ENCODE measurements at places on chromosomes 7 and 10.

DNA sequence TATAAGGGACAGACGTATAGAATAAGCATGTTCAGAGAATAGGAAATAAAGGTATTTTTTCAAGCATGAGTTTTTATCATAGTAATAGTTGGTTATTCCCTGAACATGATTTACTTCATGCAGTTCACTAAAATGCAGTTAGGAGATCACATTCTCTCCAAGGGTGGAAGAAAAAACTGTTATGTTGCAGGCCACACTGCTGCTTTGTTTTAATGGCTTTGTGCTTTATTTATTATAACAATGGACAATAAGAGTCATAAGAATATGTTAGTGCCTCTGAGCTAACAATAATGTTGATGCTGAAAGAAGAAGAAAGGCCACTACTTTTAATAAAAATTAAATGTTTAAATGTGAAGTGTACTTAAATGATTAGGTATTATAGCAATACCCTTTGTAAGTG is 78.5 kb upstream of the GATAD1 start:
- no peak for DNase-seq

DNA sequence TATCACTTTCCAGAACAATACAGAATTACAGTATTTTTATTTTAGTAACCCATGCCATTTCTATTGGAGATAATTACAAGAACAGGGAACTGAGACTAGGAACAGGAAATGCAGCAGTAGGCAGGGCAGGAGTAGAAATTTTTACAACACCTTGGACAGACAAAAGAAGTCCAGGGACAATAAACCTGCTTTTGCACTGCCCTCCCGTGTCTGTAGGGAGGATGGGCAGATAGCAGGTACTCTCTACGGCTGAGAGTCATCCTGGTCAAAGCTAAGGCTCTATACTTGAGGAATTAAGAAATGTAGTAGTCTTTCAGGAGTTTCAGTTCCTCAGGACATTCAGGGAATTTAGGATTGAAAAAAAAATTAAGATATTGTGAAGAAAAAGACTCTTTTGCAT is 63.4 kb downstream of the VAX1 start:
- no peak for DNase-seq

GRCh38 chr7:130139193-130139960 is 65.8 kb downstream of the TMEM209 start:
- no peak for DNase-seq

- no peak for DNase-seq
Measured at GRCh38 chr10:27503498-27504006, 552 bp upstream of the RAB18 start.

DNA sequence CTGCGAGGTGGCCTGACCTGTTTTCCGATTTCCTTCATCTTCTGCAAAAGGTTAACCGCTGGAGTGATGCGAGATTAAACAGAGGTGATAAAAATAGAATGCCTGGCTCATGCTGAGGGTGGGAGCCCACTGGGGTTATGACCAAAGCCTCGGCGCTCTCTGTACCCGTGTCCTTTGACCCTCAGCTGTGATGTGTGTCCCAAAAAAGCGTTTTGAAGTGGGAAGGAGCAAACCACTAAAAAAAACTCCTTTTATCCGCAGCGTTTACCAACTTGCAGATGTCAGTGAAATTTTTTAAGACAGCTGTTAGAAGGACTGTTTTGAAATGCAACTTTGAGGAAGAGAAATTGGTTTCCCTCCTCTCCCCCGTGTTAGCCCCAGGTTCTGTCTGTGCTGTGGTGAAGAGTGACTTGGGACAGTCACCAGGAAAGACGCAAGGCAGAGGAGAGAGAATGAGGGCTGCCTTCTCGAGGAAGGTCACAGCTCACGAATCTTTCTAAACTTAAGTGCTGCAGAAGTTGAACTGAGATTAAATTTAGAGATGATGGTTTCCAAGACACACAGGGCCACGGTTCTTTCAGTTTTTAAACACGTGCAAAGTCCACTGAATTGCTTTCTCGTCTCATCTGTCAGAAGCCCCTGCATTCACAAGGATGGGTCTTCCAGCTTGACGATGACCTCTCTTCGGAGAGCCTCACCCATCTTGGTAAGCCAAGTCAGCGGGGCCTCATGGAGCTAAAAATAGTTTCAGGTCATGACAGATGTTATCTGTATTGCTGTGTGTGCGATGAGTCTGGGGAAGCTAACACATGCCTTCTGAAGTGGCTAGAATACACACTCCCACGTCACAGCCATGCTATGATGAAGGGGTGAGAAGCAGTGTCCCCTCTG is 27.6 kb downstream of the AMZ1 start:
- DNase-seq, result no peak

- DNase-seq, result no peak
Measured at GRCh38 chr10:91536733-91537132, 96.1 kb downstream of the PPP1R3C start.

DNA sequence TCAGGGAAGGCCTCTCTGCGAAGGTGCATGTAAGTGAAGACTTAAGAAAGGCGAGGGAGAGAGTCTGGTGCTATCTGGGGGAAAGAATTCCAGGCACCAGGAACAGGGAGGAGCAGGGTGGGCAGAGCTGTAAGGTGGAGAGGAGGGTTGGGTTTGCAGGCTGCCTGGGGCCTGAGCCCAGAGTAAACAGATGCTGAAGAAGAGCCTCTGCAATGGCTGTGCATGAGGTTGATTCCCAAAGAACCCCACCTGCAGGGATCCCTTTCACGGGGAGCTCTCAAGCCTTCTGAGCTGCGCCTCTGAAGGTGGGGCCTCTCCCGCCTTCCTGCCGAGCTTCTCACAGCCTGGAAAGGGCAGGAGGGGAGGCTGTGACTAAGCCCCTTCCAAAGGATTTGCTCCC is 115.1 kb downstream of the RNF216 start:
- DNase-seq, result no peak
